ENCODE measurements at places on chromosomes 3 and 15. TPM values are rescaled to one million over a fixed set of nuclear protein-coding genes. Genes with fewer than 3 reads are reported as not detected.

The CLDN18 gene
- not detected for total RNA-seq

DNA sequence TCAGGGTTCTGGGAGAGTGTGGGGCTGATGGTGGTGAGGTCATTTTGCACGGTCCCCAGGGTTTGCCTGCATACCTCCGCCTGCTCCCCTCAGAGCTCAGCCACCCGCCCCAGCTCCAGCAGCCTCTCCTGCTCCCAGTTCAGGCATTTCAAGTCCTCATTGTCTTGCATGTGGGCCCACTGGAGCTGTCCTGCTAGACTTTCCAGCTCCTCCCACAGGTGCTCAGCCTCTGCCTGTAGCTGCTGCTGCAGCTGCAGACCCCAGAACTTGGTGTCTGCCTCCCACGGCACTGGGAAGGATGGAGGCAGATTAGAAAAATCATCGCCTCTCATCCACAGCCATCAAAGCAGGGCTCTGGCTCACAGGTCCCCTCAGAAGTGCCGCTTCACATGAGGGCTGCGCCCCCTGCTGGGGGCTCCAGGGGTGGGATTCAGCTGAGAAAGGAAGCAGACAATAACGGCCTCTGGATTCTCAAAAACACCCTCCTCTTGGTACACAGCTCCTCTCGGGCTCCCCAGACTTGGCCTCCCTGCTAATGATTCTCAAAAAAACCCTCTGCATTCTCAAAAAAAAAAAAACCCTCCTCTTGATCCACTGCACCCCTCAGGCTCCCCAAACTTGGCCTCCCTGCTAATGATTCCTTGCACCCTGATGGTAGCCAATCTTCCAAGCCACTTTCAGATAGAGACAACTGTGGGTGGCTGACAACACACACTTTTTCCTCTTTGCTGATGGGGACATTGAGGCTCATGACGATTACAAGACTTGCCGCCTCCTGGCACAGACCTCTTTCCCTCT lies 89.3 kb upstream of the C2CD4B start:
- no peak for DNase-seq

DNA sequence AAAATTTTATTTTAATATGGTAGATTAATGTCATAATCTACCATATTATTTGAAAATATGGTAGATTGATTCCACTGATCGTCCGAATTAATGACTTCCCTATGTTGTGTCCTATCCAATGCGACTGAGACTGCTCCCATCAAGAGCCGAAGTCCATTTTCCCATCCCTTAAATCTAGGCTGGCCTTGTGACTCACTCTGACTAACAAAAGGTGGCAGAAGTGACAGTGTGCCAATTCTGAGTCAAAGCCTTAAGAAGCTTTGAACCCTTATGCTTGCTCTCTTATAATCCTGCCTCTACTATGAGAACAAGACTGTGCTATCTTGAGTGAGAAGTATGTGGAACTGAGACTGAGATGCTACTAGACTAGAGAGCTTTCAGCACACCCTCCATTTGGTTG lies 387.2 kb downstream of the ROBO1 start:
- no peak for DNase-seq

The GOLGA8T gene
- not detected for total RNA-seq

Measured in esophagus muscularis mucosa (tissue), 4 donors.